Activated CD4-positive, alpha-beta T cell treated with anti-CD3 and anti-CD28 coated beads, Interleukin-2, amount 10 ng/mL, durations not matched to agents 7 days and 5 days (primary cell): ENCODE measurements at places on chromosomes 4 and X.

- no peak for DNase-seq
Observed at GRCh38 chr4:1056671-1057402, 45.4 kb downstream of the FGFRL1 start.

DNA sequence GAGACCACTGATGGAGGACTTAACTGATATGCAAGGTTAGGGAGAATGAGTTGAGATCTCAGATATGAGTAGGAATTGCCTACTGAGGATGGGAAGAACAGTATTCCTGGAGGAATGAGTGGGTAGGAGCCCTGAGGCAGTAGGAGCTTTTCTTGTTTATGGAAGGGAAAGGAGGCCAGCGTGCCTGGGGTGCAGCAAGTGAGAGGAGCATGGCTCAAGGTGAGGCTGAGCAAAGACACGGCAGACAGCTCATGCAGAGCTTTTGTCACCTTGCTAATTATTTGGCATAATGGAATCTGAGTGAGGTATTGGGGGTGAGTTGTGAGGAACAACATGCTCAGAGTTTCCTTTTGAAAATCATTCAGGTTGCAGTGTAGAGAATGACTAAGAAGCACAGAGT is 65.3 kb upstream of the IBSP start:
- DNase-seq = no peak

GRCh38 chrX:57930051-57930450 is 19.8 kb upstream of the ZXDA start:
- no peak for DNase-seq

- no peak for DNase-seq
Observed at GRCh38 chr4:141102367-141102766, 30.9 kb downstream of the RNF150 start.

GRCh38 chr4:165129924-165130323 is 17.3 kb upstream of the TMEM192 start:
- no peak for DNase-seq

DNA sequence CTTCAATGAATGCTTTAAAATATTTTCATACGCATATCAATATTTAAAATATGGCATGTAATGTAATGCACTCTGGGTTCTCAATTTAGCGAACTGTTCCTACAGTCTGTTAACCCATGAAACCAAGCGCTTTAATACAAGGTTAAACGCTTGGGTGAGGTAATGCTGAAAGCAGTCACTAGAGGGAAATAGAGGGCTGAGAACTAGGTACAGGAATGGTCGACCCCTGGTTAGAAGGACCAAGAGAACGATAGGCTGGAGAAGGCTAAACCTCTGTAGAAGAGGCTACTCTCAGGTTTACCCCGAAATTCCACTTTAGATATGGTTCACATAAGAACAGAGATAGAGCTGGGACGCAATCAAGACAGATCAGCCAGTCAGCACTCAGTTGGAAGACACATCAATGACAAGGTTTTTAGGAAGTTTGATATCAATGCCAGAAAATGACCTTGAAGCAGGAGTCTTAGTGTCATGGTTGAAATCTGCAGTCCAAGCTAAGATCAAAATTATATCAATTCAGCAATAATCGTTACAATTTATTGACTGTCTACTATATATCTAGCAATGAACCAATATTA is 26.9 kb downstream of the ARSJ start:
- DNase-seq = peak; percentile 26

GRCh38 chr4:159212675-159213293 is 109.9 kb downstream of the RAPGEF2 start:
- no peak for DNase-seq

DNA sequence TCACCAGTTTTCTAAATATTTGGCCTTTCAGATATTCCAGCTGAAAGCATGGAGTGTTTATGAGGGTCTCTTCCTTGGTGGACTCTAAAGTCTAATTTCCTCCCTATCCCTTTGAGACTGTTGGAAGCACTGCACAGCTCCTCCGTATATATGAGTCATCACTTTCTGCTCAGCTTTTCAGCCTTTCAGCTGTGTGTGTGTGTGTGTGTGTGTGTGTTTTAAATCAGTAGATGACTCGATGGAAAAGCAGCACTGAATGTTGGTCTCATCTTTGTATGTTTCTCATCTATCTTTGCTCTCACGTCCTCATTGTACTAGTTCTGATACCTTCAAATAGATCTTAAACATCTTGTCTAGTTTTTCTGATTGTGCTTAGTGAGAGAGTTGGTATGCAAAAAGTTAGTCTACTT is 81.6 kb downstream of the ZFX start:
- DNase-seq = no peak

- DNase-seq = no peak
Observed at GRCh38 chr4:4619821-4620220, 78.0 kb upstream of the STX18 start.

- no peak for DNase-seq
Observed at GRCh38 chr4:1401409-1402020, 4.7 kb downstream of the NKX1-1 start.

GRCh38 chr4:6269616-6270511 is at the start of gene WFS1:
Gene WFS1 (plus strand): TSS chr4:6269850. CDS start chr4:6277456, 7,606 bp downstream.
- DNase-seq = peak; percentile 96

DNA sequence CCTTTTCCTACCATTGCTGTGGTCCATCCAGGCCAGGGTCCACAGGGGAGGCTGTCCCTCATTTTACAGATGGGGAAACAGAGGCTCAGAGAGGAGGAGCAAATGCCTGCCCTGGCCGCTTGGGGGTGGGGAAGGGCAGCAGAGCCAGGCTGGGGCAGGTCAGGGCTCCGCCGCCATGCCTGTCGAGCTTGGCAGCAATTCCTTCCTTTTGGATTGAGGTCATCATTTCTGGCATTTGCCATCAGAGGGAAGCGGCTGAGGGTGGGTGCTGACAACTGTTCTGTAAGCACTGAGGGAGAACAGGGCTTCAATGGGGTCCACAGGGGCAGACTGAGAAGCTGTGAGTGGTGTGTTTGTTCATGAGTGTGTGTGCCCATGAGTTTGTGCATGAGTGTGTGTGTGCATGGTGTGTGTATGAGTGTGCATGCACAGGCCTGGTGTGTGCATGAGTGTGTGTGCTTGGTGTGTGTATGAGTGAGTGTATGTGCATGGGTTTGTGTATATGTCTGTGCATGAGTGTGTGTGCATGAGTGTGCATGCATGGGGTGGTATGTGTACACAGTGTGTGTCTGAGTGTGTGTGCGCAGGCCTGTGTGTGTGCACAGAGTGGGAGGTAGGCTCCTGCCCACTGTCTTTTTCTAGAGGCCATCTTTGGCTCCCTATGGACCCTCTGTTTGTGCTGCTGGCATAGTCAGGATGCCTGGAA is 115.2 kb downstream of the SORCS2 start:
- DNase-seq = no peak

GRCh38 chrX:70808942-70809940 is 99.3 kb downstream of the TEX11 start:
- no peak for DNase-seq

- no peak for DNase-seq
Observed at GRCh38 chrX:132041015-132041414, 17.9 kb downstream of the STK26 start.

DNA sequence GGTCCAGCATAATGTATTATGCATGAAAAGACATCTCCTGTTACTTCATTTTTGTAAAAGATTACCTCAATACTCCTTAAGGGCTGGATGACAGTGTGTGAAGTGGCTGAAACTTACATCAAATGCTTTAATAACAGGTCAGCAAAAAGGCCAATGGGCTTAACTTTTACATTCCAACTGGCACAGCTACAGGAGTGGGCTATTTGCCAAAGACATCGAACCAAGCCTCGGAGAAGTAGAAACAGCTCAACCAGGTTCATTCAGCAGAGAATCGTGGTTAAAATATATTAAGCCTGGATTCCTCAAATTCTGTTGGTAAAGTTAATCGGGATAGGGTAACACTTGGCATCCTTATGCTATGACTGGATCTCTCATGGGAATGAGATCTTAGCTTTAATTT is 639.7 kb downstream of the TRIML1 start:
- no peak for DNase-seq

- no peak for DNase-seq
Observed at GRCh38 chr4:7087036-7087435, 19.2 kb upstream of the GRPEL1 start.

DNA sequence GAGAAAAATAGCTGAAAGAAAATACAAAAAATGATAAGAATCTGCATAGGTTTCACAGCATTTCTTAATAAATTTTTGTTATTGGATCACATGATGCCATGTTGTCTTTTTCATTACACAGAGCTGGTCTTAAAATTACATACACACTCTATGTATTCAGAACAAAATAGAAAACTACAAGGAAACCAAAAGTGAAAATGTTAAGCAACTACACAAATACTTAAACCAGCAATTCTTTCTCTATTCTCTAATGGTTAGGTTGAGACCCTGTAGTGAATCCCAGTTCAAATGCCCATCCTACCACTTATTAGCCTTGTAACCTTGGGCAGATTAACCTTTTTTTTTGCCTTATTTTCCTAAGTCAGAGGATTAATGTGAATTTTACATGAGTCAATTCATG is 2311.2 kb downstream of the PCDH7 start:
- no peak for DNase-seq

- DNase-seq = no peak
Observed at GRCh38 chr4:151700566-151701316, 60.1 kb downstream of the GATB start.

GRCh38 chr4:123478859-123479345 is 82.3 kb downstream of the SPRY1 start:
- no peak for DNase-seq

GRCh38 chrX:154531626-154532025 is 15.0 kb downstream of the G6PD start:
- no peak for DNase-seq

DNA sequence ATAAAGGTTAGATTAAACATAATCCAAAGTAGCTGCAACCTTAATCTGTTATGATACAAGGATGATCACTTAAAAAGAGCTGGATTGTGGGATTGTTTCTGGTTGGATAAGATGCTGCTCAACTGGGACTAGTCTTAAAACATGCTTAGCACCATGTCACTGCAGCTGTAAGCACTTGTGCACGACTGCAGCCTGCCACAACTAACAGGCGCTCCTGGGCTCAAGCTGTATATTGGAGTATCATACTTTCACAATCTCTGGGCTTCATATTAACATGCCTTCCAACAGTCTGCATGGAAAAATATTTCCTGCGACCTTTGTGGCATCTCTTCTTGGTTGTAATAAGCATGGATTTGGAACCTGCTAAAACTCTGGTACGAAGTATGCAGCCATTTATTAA is 493.0 kb upstream of the PITX2 start:
- no peak for DNase-seq

- no peak for DNase-seq
Observed at GRCh38 chrX:43860646-43861370, 21.4 kb downstream of the MAOB start.

DNA sequence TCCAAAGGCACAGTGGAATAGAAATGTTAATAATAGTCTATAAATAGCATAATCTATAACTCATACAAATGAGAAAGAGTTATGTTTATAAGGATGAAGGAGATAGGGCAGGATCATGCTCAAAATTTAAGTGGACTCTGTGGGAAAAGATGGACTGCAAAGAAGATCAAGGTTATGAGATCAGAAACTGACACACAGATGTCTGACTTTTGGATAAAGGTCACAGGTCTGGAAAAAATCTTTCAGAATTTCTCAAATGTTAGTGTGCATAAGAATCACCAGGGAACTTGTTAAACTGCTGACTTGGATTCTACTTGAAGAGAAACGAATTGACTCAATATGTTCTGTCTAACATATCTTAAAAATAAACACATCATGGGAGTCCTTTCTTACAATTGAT is 104.1 kb downstream of the FSTL5 start:
- DNase-seq = no peak

DNA sequence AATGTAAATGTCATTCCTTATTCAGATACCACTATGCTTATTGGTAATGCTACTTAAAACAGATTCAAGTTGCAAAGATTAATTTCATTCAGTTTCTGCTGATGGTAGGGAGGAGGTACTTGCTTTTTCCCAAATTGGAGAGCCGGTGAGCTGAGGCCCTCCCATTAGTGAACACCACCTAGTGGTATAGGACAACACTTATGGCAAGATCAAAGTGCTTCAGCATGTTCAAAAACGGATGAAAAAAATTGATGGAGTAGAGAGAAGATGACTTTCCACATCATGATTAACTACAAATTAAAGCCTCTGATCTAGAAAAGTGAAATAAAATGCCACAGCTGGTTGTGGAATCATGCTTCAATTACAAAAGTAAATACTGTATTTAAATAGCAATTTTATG is 112.9 kb downstream of the MBNL3 start:
- no peak for DNase-seq

- no peak for DNase-seq
Observed at GRCh38 chrX:110786486-110786885, 9.1 kb downstream of the CHRDL1 start.

GRCh38 chr4:130068072-130068471 is 972.1 kb downstream of the C4orf33 start:
- DNase-seq = no peak

DNA sequence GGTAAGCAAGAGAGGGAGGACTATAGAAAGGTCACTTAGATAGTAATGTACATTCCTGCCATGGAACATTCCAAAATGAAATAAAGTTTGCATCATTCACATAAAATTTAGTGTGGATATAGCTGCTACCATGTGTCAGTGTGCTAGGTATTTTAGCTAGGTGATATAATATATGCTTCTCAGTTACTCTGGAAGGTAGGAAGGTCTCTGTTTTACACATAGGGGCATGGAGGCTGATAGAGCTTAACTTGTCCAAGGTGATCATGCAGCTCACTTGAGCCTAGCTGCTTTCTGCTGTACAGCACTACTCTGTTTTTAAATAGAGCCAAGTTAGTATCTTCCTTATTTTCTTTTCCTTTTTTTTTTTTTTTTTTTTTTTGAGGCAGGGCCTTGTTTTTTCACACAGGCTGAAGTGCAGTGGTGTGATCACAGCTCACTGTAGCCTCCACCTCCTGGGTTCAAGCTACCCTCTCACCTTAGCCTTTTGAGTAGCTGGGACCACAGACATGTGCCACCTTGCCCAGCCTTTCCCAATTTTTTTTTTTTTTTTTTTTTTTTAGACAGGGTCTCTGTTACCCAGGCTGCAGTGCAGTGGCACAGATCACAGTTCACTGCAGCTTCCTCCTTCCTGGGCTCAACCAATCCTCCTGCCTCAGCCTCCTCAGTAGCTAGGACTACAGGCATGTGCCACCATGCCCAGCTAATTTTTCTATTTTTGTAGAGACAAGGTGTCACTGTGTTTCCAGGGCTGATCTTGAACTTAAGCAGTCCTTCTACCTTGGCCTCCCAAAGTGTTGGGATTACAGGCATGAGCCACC is 10.4 kb downstream of the AFF1 start:
- no peak for DNase-seq

GRCh38 chr4:70945046-70945445 is 42.9 kb downstream of the MOB1B start:
- no peak for DNase-seq

GRCh38 chrX:981791-982626 is 230.4 kb downstream of the CRLF2 start:
- DNase-seq = no peak
